ENCODE measurements at places on chromosomes 6 and 20. TPM values are rescaled to one million over a fixed set of nuclear protein-coding genes. Genes with fewer than 3 reads are reported as not detected.

Gene TREM1
- total RNA-seq = not detected

Gene MAS1
- not detected for total RNA-seq

Gene PRSS16
- total RNA-seq = 0.25 TPM

Gene HMGCLL1
- total RNA-seq = not detected

Gene PRDM1
- 0.58 TPM for total RNA-seq

Gene MEI4
- 0.08 TPM for total RNA-seq

Gene FKBP1C
- 0.65 TPM for total RNA-seq

Gene NKAPL
- 1.2 TPM for total RNA-seq

Gene FLRT3
- total RNA-seq = not detected

Gene RAB44
- total RNA-seq = not detected

Gene TNNC2
- total RNA-seq = 0.58 TPM

Gene TFAP2D
- total RNA-seq = not detected

Gene FGD2
- 7.2 TPM for total RNA-seq

Gene OPN5
- not detected for total RNA-seq

Gene TSPYL1
- total RNA-seq = 106 TPM

Gene PRICKLE4
- total RNA-seq = not detected

Gene HLA-DPB1
- 44.0 TPM for total RNA-seq

Gene SLC17A3
- not detected for total RNA-seq

Gene WFDC5
- total RNA-seq = not detected

Gene PXT1
- total RNA-seq = 0.16 TPM

Gene ZNF831
- 29.9 TPM for total RNA-seq

Gene GATA5
- total RNA-seq = not detected

Gene SIRPG
- total RNA-seq = 47.5 TPM

Gene MUC22
- not detected for total RNA-seq

Gene SAMD3
- total RNA-seq = 34.1 TPM

Gene TCFL5
- 13.4 TPM for total RNA-seq

Gene NRSN2
- total RNA-seq = 1.2 TPM

Gene EYA2
- not detected for total RNA-seq

Data from naive thymus-derived CD8-positive, alpha-beta T cell (primary cell).